ENCODE measurements at places on chromosomes 4 and X. TPM values are rescaled to one million over a fixed set of nuclear protein-coding genes. Genes with fewer than 3 reads are reported as not detected.

DNA sequence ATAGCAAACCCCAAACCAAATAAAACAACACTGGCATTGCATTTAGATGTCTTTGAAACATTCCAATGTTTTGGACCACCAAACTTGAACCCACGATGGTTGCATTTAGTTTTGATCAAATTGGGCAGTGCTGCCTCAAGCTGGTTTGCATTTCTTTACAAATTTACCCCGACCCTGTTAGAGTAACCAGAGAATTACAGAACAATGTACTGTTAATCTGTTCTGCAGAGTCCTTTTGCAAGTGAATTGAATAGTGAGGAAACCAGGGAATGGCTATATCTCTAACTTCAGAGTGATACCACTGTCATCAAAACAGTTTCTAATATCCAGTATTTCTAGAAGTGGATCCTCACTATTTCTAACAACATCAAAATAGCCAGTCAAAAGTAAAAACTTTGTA is 49.5 kb upstream of the GYPA start:
- DNase-seq = no peak

DNA sequence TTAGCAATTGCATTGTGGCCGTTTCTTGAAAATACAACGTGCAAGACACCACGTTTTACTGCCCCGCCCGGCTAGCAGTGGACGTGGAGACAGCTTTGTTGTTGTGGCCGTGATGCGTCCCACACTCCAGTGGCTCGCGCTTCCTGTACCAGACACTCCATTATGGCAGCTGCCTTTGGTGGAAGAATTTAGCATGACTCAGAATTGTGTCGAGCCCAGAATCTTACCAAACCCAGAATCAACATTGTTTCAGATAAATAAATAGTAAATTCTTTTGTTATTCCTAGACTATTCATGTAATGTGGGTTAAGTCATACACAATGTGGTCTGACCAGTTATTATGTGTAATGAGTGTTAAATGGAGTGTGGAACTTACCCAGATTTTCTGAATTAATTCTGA is 25.3 kb upstream of the S100P start:
- peak; percentile 68 for DNase-seq

The CSN1S1 gene
- total RNA-seq = not detected

DNA sequence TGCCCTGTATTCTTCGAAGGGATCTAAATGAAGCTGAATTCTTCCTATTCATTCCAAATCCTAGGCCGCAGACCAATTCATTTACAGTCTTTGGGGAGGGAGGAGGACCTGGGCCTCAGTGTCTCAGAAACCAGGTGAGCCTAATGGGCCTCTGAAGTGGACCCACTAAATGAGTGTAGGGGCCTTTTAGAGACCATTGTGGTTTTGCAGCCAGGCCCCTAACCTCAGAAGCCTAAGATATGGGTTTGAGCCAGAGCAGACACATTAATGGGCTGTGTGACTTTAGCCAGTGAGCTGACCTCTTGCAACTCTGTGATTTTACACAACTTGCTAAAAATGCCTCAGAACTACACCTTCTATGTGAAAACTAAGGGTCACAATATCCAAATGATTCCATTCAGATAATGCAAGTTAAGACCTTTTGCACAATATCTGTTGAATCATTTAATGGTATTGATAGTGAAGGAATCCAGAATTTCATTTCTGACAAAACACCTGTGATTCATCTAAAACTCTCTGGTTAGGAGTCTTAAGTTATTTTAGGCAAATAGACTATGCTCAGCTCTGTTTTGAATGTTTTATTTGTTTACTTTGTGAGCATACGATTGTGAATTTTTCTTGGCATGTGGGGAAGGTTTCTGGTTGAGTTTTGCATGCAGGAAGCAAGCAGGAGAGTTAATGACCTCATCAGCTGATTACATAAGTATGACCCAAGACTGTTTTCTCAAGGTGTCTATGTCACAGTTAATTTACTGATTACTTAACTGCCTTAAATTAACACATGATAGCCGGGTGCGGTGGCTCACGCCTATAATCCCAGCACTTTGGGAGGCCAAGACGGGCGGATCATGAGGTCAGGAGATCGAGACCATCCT is 75.0 kb downstream of the EVC start:
- DNase-seq = no peak

GRCh38 chr4:8906991-8907595 is 35.5 kb upstream of the HMX1 start:
- DNase-seq = no peak

The FGFBP1 gene
- not detected for total RNA-seq

DNA sequence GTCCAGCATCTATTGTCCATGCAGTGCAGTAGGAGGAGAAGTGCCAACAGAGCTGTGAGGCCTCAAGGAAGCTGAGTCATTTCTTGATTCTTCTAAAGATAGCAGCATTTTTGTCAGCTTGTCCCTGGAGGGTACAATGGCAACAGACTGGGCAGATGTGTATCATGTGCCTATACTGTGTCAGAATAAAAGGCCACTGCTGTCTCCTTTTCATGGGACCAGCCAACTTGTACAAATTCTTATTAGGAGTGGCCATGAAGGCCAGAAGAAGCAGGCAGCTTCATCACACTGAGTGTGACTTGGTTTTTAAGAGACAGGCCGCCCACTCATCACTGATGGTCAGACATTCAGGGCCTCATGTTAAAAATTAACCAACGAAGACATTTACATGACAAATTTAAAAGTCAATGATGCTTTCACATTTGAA is 185.0 kb upstream of the FAM241A start:
- no peak for DNase-seq

The CTAG1B gene
- total RNA-seq = not detected

DNA sequence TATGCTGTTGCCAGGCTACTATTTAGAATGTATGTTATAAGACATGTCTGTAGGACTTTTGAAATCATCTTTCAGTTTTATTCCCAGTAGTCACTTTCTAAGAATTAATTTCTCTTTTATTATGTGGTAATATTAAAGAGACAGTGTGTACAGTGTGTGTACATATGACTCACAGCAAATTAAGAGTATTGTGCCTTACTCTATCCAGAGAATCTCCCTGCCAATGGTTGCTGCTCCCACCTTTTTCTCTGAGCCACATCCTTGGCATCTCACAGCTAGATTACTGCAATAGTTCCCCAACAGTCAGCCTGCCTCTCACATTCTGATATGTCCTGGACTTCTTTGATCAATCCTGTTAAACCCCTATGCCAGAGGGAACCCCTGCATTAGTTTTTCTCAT is 114.5 kb downstream of the ANXA5 start:
- DNase-seq = no peak

- no peak for DNase-seq
These were observed 28.5 kb downstream of the SLC25A4 start for GRCh38 chr4:185171373-185172071.

DNA sequence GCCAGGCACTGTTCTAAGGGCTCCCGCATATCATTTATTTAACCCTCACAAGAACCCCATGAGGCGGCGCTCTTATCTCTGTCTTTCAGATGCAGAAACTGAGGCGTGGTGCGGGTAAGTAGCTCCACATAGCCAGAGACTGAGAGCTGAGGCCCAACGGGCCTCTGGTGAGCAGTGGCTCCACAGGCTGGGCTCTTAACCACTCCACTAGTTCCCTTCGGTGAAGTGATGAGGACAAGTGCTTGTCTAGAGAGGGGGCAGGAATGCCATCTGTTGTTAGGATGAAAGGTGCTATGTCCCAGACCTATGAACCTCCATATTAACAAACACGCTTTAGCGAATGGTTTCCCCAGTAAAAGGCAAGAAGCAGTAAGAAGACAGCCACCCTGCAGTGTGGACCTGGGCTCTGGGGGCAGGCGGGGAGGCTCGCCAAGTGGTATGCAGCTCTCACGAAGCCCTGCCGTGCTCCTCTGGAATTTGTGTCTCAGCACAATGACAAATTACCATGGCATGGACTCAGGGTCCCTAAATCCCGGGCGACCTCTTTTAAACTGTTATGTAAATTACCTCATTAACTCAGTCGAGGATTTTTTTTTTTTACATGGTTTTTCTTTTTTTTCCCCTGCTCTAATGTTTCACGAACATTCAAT is 20.9 kb upstream of the S100G start:
- DNase-seq = no peak

The FAT1 gene
- 6.4 TPM for total RNA-seq

The HDAC6 gene
- 16.1 TPM for total RNA-seq

The P2RY4 gene
- not detected for total RNA-seq

- DNase-seq = peak; percentile 9
These were observed 75.8 kb downstream of the TSPAN7 start for GRCh38 chrX:38636949-38637819.

- DNase-seq = no peak
These were observed 24.6 kb upstream of the BCLAF3 start for GRCh38 chrX:20015422-20015821.

The GLRA2 gene
- total RNA-seq = not detected

DNA sequence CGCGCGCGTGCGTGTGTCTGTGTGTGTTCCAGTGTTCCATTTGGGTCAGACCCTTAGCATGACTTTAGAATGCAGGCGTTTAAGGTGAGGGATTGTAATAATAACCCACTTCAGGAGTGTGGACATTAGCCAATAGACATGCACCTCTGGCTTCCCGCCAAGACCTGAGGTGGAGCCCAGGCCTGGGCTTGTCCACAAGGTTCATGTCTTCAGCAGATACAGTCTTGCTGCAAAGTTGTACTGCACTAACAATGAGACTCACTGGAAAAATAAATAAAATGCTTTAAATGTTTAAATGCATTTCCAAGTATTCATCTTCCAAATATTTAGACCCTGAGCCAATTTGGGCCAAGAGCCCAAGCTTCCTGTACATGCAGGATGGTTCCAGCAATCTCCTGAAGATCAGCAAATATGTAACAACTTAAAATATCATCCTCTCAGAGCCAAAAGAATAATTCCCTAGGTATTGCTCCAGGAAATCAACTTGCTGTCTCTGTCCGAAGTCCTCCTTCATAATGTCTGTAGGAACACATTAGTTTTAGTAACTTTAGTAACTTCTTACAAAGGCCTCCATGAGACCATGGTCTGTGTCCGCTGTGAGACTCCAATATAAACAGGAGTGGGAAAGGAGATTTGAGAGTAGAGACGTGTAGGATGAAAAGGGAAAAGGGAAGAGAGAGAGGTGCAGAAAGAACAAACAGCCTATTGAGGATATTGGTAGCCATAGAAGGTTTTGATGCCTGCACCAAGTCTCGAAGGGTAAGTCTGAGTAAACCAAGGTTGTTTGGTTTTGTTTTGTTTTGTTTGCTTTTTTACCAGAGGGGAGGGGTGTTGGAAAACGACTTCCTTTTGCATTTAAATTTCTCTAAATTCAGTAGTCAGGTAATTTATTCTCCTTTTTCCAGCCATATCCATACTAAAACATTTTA is 98.5 kb upstream of the KLF3 start:
- peak; percentile 75 for DNase-seq

- DNase-seq = no peak
These were observed 97.7 kb upstream of the ACSL4 start for GRCh38 chrX:109830704-109831206.

- DNase-seq = peak; percentile 76
These were observed 89.6 kb upstream of the KIT start for GRCh38 chr4:54568184-54568583.

The XAGE2 gene
- not detected for total RNA-seq

The ACE2 gene
- total RNA-seq = not detected

The SMIM10L2A gene
- 0.46 TPM for total RNA-seq

GRCh38 chr4:75081561-75081960 is 148.6 kb downstream of the PARM1 start:
- DNase-seq = no peak

GRCh38 chrX:101483705-101484104 is 1.6 kb upstream of the ARMCX4 start:
- no peak for DNase-seq

- DNase-seq = no peak
These were observed 171.5 kb upstream of the FRG1 start for GRCh38 chr4:189769131-189769530.

GRCh38 chrX:116111934-116112595 is 58.5 kb upstream of the AGTR2 start:
- no peak for DNase-seq

DNA sequence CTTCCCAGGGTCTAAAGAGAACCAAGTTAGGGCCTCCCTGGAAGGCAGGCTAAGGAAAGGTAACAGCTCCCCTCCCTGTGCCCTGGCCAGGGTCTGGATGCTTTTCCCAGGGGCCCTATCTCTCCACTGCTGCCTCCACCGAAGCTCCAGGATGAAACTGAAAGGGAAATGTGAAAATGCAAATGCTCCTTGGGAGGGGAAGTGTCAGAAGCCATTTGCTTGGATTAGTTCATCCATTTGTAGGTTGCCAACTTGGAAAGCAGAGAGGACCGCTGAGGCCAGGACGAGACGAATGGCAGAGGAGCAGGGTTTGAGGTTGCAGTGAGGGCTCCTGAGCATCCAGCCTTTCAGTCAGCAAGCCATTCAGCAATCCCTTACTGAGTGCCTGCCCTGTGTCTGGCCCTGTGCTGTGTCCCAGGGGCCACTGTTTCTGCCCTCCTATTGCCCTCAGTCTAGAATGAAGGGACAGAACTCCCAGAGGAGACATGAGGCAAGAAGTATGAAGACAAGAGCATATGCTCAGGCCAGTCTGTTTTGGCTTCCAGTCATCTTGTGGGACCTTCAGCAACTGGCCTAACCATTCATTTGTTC is 45.9 kb upstream of the PGRMC1 start:
- DNase-seq = no peak

DNA sequence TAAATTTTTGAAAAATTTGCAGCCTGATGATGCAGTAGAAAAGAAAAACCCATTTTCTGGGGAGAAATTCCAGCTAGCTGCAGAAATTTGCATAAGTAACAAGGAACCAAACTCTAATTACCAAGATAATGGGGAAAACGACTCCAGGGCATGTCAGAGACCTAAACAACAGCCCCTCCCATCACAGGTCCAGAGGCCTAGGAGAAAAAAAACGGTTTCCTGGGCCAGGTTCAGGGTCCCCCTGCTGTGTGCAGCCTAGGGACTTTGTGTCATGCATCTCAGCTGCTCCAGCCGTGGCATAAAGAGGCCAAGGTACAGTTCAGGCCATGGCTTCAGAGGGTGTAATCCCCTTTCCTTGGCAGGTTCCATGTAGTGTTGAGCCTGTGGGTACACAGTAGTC is 733.7 kb upstream of the CT83 start:
- no peak for DNase-seq

The VCX3B gene
- total RNA-seq = not detected

DNA sequence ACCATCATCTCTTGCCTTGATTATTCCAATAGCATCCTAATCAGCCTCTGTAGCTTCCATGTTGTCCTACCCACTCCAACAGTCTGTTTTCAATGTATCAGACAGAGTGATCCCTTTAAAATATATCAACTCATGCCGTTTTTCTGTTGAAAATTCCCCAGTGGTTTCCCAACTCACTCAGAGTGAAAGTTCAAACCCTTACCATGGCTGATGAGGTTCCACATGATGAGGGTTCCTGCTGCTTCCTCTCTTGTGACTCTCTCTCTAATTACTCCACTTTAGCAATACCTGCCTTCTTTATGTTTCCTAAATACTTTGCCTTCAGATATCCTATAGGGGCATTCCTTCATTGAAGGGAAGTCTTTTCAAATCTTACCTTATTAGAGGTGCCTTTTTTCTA is 334.7 kb downstream of the PPP1R2C start:
- DNase-seq = no peak

The ZNF718 gene
- total RNA-seq = 2.2 TPM

DNA sequence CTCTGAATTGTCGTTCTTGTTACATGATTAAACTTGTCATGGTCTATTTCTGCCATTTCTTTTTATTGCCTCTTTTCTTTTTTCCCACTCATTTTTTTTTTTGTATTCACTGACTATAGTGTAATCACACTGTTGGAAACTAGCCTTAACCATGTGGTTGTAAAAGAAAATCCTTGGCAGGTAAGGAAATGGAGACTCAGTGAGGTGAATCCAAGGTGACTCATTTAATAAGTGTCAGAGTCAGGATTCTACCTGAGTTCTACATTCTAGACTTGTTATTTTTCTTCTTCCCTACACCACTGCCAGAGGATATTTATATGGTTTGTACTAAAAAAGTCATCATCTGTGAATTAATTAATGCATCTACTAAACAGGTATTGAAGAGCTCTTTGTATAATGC is 152.2 kb downstream of the CBLL2 start:
- DNase-seq = no peak
